Activated naive CD8-positive, alpha-beta T cell treated with anti-CD3 and anti-CD28 coated beads, Interleukin-2, amount 50 U/mL, for 16 hours (primary cell): ENCODE measurements at places on chromosomes 12 and 14.

DNA sequence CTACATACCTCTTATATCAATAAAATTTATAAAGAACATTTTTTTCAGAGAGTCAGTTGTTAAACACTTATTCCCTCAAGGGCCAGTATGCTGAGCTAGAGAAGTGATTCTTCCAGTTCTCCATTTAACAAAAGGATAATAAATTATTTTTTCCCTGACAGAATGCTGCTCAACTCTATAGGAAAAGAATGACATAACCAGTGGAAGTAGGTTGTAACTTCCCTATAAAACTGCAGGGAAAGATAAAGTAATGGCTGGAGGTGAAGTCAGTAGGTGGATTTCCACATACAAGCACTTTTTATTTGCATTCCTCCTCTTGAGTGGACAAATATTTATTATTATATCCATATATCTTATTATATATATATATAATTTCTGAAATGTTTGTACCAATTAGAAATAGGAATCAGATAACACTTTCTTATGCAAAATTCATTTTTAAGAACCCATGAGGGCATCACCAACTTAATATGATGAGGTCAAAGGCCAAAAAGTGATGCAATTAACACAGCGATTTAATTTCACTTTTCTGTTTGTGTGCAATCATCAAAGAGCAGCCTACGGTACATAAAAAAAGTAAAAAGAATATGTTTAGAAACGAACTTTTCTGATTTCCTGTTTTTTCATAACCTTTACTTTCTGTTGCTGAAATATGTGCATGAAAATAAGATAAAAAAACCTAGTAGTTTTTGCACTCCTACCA lies 175.3 kb downstream of the PRKD1 start:
- DNase-seq = no peak

DNA sequence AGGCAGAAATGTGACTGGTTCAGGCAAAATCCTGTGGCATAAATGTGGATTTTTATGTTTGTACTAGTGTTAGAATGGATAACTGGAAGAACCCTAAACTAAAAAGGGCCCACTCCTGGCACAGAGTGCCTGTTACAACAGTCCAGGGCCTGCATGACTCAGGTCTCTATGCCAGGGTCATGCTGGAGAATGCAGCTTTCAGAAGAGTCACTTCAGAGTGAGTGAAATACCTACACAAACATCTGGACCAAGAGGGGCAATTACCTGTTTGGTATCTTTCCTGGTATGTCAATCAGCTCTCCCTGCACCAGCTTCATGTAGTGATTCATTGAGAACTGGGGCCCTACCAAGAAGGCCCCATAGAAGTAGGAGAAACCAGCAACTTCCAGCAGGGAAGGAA lies 10.0 kb downstream of the EMG1 start:
- no peak for DNase-seq

DNA sequence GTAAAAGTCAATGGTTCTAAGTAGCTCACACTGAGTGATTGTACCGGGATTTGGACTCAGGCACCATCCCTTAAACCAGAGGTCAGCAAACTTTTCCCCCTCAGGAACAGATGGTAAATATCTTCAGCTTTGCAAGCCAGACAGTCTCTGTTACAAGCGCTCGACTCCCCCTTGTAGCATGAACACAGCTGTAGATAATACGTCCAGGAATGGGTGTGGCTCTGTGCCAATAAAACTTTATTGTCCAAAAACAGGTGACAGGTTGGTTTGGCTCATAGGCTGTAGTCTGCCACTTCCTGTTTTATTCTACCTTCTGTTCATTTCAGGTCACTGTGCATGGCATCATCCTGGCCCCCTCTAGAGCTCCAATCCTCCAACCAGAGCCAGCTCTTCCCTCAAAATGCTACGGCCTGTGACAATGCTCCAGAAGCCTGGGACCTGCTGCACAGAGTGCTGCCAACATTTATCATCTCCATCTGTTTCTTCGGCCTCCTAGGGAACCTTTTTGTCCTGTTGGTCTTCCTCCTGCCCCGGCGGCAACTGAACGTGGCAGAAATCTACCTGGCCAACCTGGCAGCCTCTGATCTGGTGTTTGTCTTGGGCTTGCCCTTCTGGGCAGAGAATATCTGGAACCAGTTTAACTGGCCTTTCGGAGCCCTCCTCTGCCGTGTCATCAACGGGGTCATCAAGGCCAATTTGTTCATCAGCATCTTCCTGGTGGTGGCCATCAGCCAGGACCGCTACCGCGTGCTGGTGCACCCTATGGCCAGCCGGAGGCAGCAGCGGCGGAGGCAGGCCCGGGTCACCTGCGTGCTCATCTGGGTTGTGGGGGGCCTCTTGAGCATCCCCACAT lies 7.6 kb downstream of the BDKRB1 start:
- DNase-seq = no peak

DNA sequence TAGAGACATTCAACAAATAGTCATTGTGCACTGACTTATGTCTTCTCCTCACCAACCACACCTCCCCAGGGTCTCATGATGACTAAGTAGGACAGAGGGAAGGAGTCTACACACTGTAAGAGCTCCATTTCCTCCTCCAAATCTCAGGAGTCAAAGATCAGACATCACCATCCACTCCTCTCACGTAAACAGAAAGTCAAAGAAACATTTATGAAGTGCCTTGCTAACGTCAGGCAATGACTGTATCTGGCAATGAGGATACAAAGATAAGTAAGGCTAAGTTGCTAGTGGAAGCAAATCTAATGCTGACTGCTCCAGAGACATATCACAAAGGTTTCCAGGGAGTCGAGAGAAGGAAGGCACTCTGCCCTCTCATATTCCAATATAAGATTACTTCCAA lies 88.9 kb downstream of the SLC2A13 start:
- DNase-seq = no peak

DNA sequence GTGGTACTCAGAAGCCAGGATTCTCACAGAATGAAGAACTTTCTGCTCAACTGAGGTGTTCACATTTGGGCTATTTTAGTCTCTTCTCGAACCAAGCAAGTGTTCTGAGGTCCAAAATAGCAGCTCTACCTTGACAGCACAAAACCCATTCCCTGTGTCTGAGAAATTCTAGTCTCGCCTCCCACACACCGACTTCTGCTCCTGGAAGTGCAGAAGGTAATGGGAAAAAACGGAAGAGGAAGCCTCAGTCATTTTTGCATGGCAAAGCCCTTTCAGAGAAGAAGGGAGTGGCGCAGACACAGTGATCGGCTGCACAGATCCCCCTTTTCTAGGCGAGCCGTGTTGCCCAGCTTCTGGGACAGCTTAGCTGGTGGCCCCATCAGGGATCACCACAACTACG lies 31.2 kb upstream of the VPS33A start:
- DNase-seq = no peak

DNA sequence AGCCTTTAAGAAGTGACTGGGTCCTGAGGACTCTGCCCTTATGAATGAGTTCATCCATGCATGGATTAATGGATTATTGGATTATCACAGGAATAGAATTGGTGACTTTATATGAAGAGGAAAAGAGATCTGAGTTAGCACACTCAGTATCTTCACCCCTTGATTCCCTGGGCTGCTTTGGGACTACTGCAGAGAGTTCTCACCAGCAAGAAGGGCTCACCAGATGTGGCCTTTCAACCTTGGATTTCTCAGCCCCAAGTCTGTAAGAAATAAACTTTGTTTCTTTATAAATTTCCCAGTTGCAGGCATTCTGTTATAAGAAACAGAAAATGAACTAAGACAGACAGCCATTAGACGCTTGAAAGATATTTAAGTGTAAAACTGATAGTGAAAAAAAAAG lies 509.2 kb downstream of the FLRT2 start:
- DNase-seq = no peak

DNA sequence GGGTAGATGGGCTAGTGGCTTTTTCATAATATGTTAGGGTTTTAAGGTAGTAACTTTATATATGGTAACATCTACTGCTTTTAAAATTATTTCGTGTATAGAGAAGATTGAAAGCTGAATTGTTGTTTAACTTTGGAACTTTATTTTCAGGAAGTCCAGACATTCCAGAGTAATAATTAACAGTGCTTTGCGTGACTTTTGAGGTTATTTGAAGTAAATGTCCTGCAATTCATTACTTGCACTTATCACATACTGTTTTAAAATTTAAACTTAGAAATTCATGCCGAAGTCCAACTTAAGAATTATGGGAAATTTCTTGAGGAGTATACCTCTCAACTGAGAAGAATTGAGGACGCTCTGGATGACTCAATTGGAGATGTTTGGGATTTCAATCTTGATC lies 3.3 kb downstream of the WASHC4 start:
- DNase-seq = no peak

- no peak for DNase-seq
These were observed 234.5 kb upstream of the PLXNC1 start for GRCh38 chr12:93913845-93914244.

DNA sequence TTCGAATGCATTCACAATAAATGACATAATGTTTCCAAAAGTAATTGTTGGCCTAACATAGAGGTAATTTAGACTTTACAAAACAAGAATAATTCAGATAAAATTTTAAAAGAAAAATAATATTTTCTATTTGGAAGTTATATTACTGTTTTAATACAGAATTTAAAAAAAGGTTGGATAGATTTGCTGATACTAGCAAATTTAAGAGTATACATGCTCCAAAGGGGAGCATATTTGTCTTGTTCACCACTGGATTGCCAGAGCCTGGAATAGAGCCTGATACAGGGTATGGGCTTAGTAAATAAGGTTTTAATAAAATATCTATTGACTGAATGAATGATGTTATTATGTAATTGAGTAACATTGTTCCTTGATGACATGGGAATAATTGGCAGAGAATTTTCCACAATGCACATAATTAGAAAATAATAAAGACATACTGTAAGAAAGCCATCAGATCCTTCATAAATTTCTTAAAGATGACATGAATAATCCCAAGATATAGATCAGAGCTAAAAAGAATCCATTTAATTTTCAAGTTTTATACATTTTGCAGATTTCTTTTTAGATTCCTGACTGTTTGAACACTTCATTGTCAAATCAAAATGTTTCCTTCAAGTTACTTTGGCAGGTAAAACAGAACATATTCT lies 305.3 kb downstream of the SLC6A15 start:
- no peak for DNase-seq

- no peak for DNase-seq
These were observed 204.3 kb downstream of the ASCL1 start for GRCh38 chr12:103161582-103162362.

- peak; percentile 33 for DNase-seq
These were observed 17.8 kb downstream of the NANOG start for GRCh38 chr12:7806863-7807487.
